Endodermal cell (in vitro differentiated cells): ENCODE measurements at places on chromosomes 5 and 9. TPM values are rescaled to one million over a fixed set of nuclear protein-coding genes. Genes with fewer than 3 reads are reported as not detected.

GRCh38 chr5:9278921-9279603, 266.8 kb downstream of the SEMA5A start:
- DNase-seq: no peak

GRCh38 chr9:89843074-89843473, 238.3 kb downstream of the GADD45G start:
- DNase-seq: no peak

- DNase-seq: no peak
These were observed 961.7 kb upstream of the COX7C start for GRCh38 chr5:85656050-85656449.

DNA sequence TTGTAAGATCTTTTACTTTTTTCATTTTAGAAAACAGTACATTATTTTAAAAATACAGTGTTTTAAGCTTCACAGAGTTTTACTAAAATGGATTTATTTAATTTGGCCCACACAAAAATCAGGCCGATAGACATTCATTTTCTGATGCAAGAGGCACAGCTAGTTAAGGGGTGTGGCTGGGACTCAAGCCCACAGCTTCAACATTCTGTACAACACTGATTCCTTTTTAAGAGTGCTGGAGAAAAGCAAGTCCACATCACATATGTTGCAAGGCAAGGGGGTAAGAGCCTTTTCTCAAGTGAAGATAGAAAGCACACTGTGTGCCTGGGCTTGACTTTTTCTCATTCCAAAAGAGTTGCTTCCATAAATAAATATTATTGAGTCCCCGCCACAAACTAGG, 195.9 kb downstream of the RFK start:
- no peak for DNase-seq

GRCh38 chr5:147483188-147483790, 26.6 kb downstream of the DPYSL3 start:
- no peak for DNase-seq

GRCh38 chr9:12759761-12760160, 15.1 kb upstream of the LURAP1L start:
- DNase-seq: no peak

Gene RAPGEF1
- total RNA-seq: 44.9 to 68.0 TPM (median 63.4 TPM) in 3 replicates

- no peak for DNase-seq
These were observed 34.7 kb downstream of the CAPSL start for GRCh38 chr5:35903631-35904203.

- no peak for DNase-seq
These were observed 217.6 kb downstream of the CAAP1 start for GRCh38 chr9:26675035-26675434.

DNA sequence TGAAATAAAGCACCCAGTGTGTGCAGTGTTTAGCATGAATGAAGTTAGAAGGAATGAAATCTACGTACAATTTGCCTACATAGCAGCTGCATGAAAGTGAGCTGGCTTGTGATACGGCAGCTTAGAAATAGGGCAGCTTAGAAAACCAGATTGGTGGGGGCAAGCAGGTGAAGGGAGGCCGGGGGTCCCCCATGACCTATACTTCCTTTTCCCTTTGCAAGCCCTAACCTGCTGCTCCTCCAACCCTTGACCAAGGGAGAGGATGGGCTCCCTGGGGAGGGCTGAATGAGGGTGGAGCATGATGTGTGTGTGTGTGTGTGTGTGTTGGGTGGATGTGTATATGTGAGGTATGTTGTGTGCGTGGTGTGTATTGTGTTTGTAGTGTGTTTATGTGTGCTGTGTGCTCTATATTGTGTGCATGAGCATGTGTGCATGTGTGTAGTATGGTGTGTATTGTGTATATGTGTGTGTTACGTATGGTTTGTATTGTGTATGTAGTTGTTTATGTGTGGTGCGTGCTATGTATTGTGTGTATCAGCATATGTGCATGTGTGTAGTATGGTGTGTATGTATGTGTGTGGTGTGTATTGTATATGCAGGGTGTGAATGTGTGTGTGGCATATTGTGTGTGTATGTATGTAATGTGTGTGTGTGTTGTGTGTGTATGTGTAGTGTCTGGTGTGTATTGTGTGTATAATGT, 72.1 kb downstream of the TENT4A start:
- DNase-seq: no peak

- DNase-seq: peak; percentile 76
These were observed 50.7 kb downstream of the TMEM167A start for GRCh38 chr5:83026516-83026915.

Gene TMOD1
- total RNA-seq: 7.1 and 8.5 TPM in 2 replicates

DNA sequence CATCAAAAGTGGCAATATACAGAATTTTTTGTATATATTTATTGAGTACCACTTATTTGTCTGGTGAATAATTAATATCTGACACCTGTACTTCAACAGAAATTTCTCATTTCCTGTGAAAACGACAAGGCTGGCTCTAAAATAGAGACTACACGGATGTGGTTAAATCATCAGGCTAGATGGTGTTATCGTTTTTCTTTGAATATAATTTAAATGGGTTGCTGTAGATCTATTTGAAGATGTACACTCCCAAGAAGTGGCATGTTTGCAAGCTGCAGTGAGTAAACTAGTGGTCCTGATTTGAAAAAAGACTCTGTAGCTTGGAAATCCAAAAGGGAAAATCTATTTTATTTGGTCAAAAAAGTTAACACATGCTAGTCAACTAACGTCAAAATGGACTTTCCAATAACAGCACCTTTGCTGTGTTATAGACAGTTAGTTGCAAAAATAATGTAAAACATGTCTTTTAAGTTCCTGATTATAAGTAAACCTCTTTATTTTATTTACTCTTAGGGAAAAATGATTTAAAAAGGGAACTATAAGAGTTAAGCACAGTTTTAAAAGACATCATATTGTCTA, 13.8 kb downstream of the ST8SIA4 start:
- DNase-seq: no peak

DNA sequence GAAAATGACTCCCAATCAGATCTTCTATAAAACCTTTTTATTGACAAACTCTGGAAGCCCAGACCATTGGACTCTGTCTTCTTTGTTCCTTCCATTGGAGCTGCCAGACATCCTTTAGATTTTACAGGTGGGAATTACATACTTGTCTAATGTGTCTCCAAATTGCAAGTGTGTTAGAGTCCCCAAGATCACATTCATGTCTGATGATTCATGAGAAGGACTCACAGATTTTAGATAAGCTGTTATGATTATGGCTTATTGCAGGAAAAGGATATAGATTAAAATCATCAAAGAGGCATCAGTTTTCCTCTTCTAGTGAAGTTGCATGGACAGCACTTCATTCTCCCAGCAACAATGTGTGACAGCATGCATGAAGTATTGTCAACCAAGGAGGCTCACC, 70.4 kb downstream of the MUSK start:
- DNase-seq: no peak

Gene TLE4
- total RNA-seq: 19.9 and 25.5 TPM in 2 replicates

DNA sequence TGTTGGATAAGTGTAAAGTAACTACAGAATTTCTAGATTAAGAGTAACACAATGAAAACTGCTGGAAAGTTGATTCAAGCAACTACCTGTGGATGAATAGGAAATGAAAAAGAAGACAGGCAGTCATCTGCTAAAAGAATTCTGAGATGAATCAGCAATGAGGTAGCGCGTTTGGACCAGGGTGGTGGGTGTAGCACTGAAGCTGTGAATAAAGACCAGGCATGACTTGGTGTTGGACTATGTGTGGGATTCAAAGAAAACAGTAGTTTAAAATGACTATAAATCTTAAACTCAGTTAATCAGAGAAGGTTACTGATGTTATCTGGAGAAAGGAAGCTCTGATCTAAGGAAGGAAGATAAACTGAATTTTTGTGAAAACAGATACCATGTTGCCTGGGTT, 159.8 kb downstream of the FBN2 start:
- DNase-seq: no peak

GRCh38 chr9:118961857-118962256, 407.4 kb downstream of the BRINP1 start:
- DNase-seq: peak; percentile 54

- DNase-seq: peak; percentile 85
These were observed 1.7 kb downstream of the STPG3 start for GRCh38 chr9:137252555-137253506.

DNA sequence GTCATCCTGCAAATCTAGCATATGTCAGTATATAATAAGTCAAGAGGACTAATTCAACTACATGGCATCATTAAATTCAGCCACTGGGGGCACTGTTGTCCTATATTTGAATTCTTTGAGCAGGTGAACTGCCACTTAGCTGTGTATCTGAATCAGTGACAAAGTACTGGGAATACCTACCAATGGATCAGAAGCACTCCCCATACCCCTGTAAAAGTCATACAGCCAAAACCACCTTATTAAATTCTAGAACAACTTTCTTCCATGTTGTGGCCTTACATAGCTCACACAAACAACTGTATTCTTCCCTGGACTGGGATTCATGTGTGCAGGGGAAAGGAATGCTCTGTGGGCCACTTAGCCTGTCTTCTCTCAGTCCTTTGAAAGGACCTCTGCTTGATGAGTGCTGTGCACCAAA, 57.4 kb upstream of the PLPP6 start:
- peak; percentile 90 for DNase-seq

DNA sequence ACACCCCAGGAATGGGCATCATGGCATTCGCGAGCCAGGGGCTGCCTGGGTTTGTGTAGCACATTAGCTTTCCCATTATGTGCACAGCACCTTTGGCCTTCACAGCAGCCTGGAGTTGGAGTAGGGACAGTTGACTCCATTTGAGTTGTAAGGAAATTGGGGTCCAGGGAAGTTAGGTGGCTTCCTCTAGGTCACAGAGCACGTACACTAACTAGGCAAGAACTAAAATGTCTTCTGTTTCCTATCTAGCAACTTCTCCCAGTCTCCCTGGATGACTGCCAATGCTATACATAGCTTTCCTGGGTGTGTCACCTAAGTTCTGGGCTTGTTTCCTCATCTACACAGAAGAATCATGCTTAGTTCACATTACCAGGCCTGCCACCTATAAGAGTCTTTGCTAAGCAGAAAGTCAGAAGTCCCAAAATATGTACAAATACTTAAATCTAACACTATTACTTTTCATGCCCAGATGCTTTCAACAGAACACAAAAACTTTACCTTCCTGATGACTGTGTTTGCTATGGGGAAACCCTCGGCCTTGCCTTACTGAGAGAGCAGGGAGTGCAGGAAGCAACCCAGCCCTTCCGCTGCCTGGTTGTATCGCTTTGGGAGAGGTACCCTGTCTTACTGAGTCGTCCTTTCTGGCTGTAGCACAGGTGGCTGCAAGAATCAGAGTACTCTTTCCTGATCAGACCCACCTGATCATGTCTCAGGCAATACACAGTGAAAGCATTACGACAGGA, 12.0 kb downstream of the MACROH2A1 start:
- no peak for DNase-seq

GRCh38 chr9:125486152-125486508, 220.9 kb downstream of the MAPKAP1 start:
- DNase-seq: no peak

Gene TAF11L5
- not detected in 2 replicates for total RNA-seq

GRCh38 chr9:105879181-105879580, 184.8 kb downstream of the TMEM38B start:
- no peak for DNase-seq

- DNase-seq: no peak
These were observed 80.0 kb downstream of the SUSD1 start for GRCh38 chr9:112094948-112095681.
